Esophagus squamous epithelium (tissue), 5 donors: ENCODE measurements at places on chromosomes 7 and 10.

DNA sequence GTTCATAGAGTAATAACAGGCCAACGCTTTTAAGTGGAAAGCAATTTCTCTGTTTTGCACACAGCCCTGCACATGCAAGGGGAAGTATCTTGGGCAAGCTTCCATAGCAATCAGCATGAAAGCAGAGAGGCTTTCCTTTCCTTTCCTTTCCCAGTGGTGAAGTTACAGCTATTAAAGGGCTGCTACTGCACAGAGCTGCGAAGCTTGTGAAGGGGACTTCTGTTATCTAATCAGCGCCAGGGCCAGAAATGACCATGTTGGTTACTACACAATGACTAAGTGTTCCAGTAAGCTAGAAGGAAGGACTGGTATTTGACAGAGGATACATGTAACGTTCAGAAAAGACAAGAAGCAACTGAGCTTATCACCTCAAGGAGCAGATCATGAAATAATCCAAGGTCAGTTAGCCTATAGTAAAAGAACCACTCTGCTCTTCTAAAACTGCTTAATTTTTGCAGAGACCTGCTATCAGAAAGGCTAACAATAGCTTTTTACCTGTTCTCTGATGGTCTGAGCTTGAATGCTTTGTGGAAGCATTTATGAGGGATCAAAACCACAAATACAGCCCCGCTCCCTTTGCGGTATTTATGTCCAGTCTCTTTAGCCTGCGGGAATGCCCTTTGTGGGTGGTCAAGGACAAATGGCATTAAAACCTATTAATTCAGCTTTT lies 45.9 kb downstream of the SGMS1 start:
- no peak for DNase-seq

GRCh38 chr7:17357952-17358351 lies 59.5 kb downstream of the AHR start:
- DNase-seq = no peak

DNA sequence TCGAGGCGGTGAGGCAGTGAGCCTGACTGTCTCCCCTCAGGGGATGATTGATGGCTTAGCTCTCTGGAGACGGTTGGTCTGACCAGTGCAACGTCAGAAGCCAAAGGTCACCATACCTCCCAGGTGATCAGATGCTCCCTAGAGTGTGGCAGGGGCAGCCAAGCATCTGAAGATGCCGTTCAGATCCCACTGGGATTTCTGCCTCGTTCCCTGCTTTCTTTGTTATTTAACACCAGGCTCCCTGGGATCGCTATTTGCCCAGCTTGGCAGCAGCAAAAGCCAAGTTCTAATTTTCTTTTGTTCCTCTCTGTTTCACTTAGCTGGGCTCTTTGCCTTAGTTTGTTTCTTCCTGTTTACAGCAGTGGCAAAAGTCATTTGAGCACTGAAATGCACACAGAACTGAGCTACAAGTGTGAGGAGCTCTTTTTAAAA lies 53.5 kb upstream of the SVIL start:
- no peak for DNase-seq

GRCh38 chr10:66246177-66246576 lies 679.7 kb upstream of the LRRTM3 start:
- DNase-seq = no peak

DNA sequence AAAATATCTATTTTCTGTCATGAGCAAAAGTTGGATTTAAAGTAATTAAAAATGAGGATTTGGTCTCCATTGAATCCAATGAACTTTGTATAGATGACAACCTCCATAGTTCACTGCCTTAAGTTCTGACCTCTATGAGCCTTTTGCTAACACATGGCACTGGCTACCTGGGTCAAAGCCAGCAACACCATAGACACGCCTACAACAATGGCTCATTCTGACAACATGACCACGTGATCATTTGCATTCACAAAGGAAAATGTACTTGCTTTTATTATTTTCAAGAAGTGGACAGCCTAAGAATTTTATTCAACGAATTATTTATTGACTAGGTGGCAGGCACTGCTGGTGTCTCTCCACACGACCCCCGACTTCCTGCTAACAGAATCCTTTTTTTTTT lies 90.6 kb downstream of the CARD11 start:
- DNase-seq = no peak

- DNase-seq = no peak
These were observed 241.5 kb upstream of the IGFBP3 start for GRCh38 chr7:46162609-46163008.

DNA sequence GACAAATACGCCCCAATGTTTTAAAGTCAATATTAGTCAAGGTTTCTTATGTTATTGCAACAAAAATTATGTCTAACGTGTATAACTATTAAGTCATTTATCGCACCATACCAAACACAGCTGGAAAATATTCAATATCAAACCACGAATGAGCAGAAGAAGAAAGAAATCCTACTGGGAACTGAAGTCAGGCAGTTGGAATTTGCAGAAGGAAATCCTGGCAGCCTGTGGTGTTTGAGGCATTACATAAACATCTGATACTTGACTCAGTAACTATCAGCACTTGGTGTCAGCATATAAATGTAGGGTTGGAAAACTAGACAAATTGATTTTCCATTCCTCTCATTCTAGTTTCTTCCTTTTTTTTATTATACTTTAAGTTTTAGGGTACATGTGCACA lies 83.4 kb upstream of the NUPR2 start:
- no peak for DNase-seq

- no peak for DNase-seq
These were observed 357.1 kb downstream of the MAGI2 start for GRCh38 chr7:79096361-79096805.

DNA sequence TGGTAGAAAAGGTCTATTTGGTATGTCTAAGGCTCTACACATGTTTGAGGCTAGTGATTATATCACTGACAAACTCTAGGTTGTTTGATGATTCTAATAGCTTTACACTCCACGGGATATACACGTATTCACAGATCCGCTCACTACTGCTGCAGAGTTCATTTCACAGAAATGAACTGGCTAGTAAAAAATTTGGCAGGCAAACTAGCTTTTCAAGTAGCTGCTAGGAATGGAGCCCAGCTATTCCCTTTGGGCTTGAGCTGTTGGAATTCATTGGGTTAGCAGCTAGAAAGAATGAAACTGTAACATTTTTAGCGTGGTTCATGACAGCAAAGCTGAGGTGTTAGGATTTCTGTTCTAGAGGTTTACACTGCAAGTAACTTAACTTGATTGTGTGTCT lies 37.6 kb downstream of the R3HCC1L start:
- DNase-seq = no peak

DNA sequence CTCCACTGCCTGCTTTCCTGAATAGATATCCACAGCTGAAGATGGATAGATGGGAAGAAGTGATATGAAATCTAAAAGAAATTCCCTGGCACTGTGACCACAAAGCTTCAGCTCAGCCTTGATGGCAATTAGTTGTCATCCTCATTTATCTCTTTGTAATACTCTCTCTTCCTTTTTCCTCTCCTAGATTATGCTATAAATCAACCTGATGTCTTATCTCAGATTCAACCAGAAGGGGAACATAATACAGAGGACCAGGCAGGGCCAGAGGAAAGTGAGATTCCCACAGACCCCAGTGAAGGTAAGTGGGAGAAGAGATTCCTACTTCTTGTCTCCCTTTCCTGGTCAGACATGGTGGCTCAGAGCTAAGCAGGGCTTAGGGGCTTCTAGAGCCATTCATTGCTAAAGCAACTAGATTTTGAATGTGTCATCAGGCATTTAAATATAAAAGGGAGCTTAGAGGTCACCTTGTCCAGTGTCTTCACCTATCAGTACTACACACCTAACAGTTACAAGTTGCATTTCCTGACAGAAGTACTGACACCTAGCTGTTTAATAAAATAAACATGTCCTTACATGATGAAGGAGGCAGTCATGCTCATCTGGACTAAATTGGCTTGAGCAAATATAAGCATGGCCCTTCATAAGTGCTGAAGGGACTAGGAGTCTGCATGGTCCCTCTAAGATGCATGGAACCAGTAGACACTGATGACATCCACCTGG lies 19.5 kb downstream of the ZNF398 start:
- no peak for DNase-seq

DNA sequence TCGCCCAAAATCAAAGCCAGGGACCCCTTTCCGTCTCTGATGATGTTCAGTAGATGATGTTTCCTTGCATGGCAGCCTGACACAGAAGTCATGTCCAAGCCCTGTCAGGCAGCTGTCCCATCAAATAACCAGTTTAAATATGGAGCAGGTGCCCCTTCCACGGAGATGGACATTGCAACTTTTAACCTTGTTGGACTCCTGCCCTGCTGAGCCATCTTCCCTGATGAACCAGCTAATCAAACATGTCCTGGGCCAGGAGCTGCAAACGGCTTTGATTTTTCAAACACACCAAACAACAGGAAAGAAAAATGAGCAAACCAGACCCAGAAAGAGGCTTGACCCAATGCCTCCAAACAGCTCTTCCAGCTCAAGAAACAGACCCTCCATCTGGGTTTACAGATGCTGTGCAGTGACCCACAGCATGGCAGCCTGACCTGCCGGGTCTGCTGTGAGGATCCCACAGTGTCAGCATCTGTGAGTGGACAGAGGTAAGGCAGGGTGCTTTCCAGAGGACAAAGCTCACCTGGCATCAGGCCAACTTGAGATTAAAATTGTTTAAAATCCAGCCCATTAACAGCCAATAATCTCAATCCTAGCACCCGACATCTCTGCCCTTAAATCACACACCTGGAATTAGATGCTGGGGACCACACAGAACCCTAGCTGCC lies 372.6 kb downstream of the GRID1 start:
- no peak for DNase-seq

GRCh38 chr10:132398566-132398991 lies 1.6 kb downstream of the PWWP2B start:
- no peak for DNase-seq

DNA sequence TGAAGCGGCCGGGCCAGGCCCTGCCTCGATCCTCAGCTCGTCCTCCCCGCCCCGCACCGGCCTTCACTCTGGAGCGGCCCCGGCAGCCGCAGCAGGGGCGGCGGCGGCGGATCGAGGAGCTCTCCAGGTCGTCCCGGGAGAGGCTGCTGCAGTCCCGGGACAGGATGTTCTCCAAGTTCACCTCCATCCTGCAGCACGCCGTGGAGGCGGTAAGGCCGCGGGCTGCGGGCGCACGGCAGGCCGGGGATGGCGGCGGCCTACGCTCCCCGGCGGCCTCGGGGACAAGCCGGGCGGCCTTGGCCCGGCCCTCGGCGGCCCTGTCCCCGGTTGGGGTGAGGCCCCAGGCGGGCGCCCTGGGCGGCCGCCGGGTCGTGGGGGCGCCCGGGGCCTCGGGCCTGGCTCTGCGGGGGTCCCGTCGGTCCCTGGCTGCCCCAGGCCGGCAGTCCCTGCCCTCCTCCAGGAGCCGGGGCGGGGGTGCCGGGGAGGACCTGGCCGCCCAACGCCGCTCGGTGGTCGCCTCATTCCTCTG lies 399 bp downstream of the FHIP2A start:
- no peak for DNase-seq

- DNase-seq = no peak
These were observed 47.1 kb downstream of the NRCAM start for GRCh38 chr7:108409146-108409545.

DNA sequence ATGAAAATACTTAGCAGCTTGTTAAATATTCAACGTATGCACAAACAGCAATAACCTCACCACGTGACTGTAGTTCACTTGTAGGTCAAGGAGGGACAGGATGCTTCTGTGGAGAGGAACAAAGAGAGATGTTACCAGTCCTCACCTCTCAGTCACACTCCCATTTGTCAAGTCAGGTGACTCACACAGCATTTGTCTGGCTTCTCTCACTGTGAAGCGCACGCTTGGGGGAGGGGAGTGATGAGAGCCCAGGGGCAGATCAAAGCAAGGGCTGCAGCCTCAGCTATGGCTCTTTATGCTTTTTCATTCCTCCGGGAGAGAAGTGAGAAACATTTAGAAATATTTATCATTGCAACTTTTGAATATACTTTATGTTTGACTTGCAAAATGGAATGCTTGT lies 2.9 kb upstream of the RBM20 start:
- DNase-seq = no peak

DNA sequence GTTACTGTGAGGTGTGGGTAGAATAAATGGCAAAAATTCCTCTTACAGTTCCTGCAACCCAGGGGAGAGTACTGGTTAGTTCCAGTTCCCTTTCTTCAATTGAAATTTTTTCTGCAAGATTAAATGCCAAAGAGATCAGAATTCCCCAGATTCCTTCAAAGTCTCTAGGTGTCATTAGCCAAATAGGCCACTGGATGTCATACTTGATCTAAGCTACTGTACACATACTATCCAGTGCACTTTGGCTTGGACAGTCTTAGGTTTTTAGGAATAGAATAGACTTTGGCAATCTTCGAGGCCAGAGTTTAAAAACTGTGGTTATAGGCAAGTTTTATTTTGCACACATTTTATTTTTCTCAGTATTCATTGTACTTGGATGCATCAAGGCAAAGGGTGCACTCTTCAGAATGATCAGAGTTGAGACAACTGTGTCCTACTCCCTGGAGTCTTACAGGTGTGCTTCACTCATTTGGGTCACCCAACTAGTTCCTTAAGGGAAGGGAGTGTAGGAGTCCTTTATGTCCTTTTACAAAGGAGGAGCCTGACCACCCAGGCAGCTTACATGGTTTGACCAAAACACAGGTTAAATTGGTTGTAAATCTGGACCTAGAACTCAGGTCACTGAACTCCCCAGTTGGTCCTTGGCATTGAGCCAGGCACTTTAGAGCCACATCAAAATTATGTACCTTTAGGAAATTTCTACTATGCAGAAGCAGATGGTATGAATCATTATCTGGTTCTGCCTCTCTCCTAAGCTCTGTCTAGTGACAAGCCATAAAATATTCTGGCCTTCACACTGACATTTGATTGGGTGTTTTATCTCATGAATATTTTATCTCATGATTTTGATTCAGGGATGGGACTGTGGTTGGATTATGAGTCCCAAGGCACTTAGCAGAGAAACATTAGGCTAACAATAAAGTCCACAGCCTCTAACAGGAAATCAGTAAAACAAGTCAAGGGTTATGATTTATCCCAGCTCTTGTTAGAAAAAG lies 49.5 kb downstream of the ASAH2B start:
- no peak for DNase-seq
